Head of caudate nucleus (tissue), 42 donors: ENCODE measurements at places on chromosomes 12 and 14.

GRCh38 chr12:93636708-93637107 is 40.5 kb upstream of the CRADD start:
- DNase-seq: no peak

GRCh38 chr14:22180045-22180444 is 409.0 kb downstream of the DAD1 start:
- DNase-seq: no peak

GRCh38 chr12:75438059-75438754 is 42.3 kb upstream of the GLIPR1 start:
- DNase-seq: no peak

GRCh38 chr12:123891516-123892179 is 81.0 kb downstream of the CCDC92 start:
- no peak for DNase-seq

GRCh38 chr12:45406988-45407850 is 191.3 kb downstream of the ANO6 start:
- no peak for DNase-seq
